Tongue (tissue), 3 donors: ENCODE measurements at places on chromosomes 6 and 20. TPM values are rescaled to one million over a fixed set of nuclear protein-coding genes. Genes with fewer than 3 reads are reported as not detected.
A peak's percentile ranks its signal among the peaks of the same experiment; 100 is the strongest.

The WFDC10B gene
- total RNA-seq, result not detected

The METTL24 gene
- total RNA-seq, result 3.5 TPM

The TRIM31 gene
- total RNA-seq, result not detected

The PHIP gene
- 55.2 TPM for total RNA-seq

The RBPJL gene
- total RNA-seq, result not detected

The C4B gene
- 38.0 TPM for total RNA-seq

The TREML4 gene
- total RNA-seq, result not detected

DNA sequence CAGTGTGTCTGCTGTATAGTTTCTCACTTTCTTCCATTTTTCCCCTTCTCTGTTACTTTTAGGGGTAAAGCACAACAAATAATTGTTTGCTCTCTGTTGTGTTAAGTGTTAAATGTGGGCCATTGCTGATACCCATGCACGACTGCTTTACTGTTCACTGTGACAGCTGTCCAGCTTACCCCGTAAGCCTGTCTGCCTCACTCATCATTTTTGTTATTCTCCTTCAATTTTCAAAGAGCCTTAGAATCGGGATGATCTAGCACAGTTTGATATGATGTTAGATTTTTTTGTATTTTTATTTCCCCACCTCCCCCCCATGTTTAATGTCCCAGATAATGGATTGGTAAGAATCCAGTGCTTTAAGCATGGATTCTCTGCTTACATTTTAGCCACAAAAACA lies 41.2 kb upstream of the MLIP start:
- peak; percentile 46 for DNase-seq

- no peak for DNase-seq
Observed at GRCh38 chr6:44781912-44782597, 394.5 kb downstream of the CDC5L start.

- DNase-seq, result peak; percentile 38
Observed at GRCh38 chr6:26241033-26241895, 123.7 kb upstream of the BTN3A2 start.

DNA sequence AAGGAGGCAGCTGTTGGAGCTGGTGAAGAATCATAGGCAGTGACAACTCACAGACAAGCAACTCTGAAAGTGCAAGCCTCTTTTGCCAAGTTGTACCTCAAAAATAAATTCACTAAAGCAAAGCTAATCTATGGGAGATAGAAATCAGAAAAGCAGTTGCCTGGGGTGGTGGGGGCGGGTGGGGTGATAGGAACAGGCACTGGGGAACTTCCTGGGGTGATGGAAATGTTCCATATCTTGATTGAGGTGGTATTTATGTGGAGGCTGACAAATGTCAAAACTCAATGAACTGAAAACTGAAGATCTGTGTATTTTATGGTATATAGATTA lies 52.4 kb downstream of the ATP9A start:
- DNase-seq, result no peak

GRCh38 chr6:3981917-3982316 lies 97.0 kb downstream of the FAM217A start:
- no peak for DNase-seq

- no peak for DNase-seq
Observed at GRCh38 chr6:18380158-18380836, 6.9 kb upstream of the RNF144B start.

DNA sequence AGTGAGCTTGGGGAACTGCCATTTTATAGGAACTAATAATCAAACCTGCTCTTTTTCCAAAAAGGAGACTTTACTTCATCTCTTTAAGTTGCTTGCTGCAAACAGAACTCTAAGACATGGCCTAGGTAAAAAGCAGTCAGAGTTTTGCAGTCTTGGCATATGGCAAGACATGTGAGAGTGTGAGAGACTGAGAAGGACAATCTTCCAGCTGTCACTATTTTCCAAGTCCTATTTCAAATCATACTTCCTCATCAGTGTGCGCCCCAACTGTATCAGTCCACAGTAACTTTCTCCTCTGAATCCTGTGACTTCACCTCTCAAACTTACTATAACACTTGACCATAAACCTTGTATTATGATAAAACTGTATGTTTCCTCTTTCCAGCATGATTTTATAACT lies 10.4 kb downstream of the CALHM6 start:
- no peak for DNase-seq
